Small intestine (tissue), 16 donors: ENCODE measurements at places on chromosomes 7 and 10. TPM values are rescaled to one million over a fixed set of nuclear protein-coding genes. Genes with fewer than 3 reads are reported as not detected.
A peak's percentile ranks its signal among the peaks of the same experiment; 100 is the strongest.

DNA sequence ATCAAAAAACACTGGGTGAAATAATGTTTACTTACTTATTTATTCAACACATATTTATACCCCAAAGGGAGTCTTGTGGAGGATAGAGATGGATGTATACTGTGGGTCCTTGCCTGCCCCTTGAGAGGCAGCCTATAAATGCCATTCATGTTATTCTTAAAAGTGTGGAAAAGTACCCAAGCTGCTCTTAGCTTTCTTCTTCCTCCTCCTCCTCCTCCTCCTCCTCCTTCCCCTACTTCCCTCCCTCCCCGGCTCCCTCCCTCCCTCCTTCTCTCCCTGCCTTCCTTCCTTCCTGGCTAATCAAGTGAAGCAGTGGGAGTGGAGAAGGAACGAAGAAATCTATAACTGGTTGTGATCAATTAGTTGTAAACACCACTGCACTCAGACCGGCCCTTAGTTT lies 21.2 kb upstream of the IGF2BP3 start:
- no peak for DNase-seq

DNA sequence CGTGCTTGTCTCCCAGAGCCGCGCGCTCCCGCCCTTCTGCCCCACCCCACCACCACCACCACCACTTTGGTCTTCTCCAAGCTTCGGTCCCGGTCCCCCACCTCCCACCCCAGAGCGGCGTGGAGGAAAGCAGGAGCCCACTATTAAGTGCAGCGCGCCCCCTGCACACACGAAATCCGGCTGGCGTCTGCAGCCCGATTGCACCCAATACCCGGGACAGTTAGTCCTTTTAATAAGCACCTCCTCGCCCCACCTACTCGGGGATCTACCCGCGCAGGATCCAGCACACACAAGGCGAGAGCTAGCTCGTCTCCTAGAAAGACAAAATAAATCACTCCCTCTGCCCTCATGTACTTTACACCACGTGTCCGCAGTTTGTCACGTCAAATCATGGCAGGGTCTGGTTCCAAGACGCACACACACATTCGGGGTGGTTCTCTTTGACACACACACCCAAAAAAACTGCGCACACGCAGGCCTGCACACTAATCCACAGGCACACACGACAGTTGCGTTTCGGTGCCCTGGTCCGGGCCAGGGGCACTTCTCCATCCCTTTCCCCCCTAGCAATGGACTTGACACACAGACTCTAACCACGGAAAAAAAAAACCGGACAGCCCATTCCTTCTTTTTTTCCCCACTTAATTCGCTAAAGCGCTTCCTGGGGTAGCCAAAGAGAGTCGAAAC lies 1.6 kb downstream of the SFMBT2 start:
- peak; percentile 21 for DNase-seq

- DNase-seq, result peak; percentile 4
Measured at GRCh38 chr7:33776788-33777187, 128.6 kb upstream of the BMPER start.

DNA sequence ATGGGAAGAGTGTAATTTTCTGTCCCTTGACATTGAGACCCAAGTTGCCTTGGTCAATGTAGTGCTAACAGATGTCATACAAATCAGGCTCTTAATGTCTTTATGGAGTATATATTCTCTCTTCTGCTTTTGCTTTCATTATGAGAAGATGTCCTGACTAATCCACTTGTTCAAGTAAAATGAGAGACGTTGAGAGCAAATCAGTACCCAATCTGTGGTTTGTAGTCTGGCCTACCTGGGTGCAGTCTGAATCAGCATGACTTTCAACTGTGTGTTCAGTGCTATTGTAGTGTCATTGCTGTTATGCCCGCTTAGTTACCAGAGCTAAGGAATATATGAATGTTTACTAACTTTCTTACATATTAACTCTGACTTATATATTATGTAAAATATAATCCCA lies 612.4 kb downstream of the ANKRD7 start:
- DNase-seq, result no peak

The OPN4 gene
- not detected for polyA plus RNA-seq

The INA gene
- 0.54 TPM for polyA plus RNA-seq

The TAS2R41 gene
- polyA plus RNA-seq, result not detected
